Right renal pelvis (tissue), 4 donors: ENCODE measurements at places on chromosomes 5 and 9. TPM values are rescaled to one million over a fixed set of nuclear protein-coding genes. Genes with fewer than 3 reads are reported as not detected.

GRCh38 chr5:14718778-14719177 is 54.3 kb downstream of the OTULIN start:
- DNase-seq: no peak

- no peak for DNase-seq
Observed at GRCh38 chr9:92633614-92634278, 36.2 kb downstream of the IPPK start.

- no peak for DNase-seq
Observed at GRCh38 chr5:136046246-136046645, 17.5 kb downstream of the TGFBI start.

DNA sequence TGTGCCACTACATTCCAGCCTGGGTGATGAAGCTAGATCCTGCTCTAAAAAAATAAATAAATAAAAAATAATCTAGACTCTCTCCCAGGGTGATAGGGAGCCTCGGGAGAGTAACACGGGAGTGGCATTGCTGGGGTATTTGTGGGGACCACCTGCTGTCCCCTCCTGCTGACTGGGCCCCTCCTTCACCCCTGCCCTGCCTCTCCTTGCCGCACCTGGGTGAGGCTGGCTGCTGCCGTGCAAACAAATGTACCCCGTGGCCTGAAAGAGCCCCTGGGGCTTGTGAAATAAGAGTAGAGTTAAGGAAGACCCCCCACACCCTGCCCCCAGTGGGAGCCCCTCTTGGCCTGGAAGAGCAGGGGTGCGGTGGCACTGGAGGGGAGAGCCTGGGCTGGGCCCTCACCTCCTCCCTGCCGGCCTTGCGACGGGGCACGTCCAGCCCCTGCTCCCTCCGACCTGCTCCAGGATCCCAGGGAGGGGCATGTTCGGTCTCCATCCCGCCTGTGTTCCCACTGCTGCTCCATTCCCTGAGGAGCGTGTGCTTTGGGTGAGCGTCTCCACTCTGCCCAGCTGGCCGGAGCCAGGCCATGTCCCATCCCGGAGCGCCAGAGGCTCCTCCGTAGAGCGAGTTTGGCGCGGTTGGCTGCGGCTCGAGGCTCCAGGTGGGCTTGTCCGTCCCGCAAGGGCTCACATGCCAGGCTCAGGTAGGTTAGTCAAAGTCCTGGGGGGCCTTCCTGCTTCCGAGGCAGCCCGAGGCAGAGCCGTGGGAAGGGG is 75.0 kb upstream of the RNU6ATAC start:
- no peak for DNase-seq

- no peak for DNase-seq
Observed at GRCh38 chr5:312845-313244, 8.7 kb upstream of the AHRR start.

GRCh38 chr9:18045326-18045725 is 428.6 kb upstream of the ADAMTSL1 start:
- no peak for DNase-seq

DNA sequence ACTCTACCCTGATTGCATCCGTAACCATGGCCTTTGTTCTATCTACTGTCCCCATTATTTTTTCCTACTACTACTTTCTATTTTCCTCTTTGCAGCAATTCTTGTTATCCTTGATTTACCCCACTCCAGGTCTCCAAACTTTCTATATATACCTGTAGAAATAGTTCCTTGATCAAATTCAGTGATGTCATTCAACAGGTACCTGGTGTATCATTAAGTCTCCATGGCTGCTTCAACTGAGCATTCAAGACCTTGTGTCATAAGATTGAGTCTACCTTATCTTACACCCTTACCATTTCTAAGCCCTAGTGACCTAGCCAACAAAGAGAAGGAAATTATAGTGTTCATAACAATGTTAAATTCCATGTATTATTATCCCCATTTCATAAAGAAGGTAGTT is 35.8 kb upstream of the ZNF608 start:
- no peak for DNase-seq

DNA sequence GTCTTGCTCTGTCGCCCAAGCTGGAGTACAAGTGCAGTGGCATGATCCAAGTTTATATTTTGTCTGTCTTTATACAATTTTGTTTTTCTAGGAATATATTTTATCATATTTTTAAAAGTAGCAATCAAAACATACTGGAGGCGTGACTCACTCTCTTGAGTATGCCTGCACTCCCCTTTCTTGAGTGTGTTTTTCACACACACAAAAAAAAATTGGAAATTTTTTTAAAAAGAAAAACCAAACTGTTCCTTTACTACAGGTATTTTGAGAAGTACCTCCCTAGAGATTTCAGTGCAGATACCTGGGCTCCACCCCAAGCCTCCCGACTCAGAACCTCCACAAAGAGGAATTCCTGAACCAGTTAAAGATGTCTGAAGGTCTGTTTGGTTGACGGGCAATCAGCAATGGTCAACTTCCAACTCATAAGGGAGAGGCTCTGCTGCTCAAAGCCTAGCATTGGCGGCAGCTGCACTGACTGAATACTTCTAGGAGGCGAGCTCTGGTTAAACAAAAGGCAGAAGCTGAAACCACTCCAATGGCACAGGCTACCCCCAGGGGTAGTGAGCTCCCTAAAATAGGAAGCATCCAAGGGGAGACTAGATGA is 27.4 kb downstream of the PDE6A start:
- DNase-seq: no peak

Gene C5
- 12.0 TPM for polyA plus RNA-seq

Gene TAF1L
- not detected for polyA plus RNA-seq

Gene GPR21
- polyA plus RNA-seq: 0.80 TPM
